ENCODE measurements at places on chromosomes 5 and 9.

- DNase-seq = no peak
Measured at GRCh38 chr5:126046846-126047571, 376.2 kb upstream of the GRAMD2B start.

DNA sequence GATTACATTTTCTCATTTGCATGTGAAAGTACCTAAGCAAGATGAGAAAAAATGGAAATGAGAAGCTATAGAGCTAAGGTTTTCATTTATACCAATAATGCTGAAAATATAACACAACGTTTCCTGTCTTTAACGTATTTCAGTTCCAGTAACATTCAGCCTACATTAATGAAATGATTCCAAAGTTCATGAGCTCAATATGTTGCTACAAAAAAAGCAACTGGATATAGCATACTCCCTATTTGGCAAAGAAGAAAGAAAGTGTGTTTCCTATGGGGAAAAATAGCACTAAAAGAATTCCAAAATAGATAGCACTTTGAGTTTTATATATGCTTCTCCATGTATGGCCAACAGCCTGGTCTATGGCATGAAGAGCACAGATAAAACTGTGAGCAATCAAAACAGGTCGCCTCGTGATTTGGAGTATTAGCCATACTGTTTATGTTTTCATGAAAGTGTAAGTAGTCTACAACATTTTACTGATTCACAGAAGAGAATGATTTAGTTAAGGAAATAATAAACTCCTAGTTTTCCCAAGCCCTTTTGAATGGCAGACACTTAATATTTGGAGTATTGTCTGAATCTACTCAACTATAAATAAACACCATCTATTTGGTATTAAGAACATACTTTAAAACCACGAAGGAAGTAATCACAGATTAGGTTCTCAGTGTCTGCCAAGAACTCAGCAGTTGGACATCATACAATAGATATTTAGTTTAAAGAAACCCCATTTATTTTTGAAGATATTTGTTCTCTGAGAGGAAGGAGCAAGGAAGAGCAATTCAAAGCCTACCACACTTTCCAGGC, 258.7 kb upstream of the RASA1 start:
- no peak for DNase-seq

DNA sequence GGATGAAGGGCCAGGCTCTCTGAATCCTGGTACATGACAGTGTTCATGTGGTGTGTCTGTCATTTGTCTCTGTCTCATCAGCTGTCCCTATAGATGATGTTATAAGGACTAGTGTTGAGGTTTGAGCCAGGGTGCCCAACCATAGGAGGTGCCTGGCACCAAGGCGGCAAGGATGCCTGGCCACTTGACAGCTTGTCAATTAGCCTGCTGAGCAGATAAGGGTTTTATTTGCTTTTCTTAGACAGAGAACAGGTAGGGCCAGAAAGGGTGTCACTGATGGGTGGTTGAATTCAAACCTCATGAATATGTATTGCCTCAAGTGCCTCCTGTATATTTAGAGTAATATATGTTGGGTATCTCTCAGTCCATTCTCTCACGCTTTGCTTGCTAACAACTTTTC, 30.1 kb upstream of the AUH start:
- DNase-seq = no peak

- DNase-seq = no peak
Measured at GRCh38 chr5:122885045-122885517, 39.7 kb downstream of the SNX24 start.

DNA sequence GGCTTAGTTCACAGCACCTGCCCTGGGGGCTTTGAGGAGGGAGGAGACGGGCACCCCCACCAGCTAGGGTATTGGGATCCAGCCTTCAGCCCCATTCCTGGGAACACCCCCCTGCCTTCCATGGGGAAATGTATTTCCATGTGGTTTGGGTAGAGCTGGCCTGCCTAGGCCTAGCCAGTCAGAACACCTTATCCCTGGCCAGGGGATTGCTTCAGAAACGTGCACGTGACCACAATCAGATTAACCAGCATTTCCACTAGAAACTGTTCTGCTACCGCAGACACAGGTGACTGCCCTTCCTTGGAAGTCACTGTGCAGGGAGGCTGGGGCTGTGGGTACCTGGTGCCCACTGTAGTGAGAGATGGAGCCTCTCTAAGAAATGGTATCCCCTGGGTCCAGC, 14.0 kb downstream of the BBLN start:
- no peak for DNase-seq

- DNase-seq = no peak
Measured at GRCh38 chr9:88932766-88933165, 58.5 kb upstream of the S1PR3 start.

- no peak for DNase-seq
Measured at GRCh38 chr9:112582371-112583262, 96.0 kb downstream of the KIAA1958 start.

DNA sequence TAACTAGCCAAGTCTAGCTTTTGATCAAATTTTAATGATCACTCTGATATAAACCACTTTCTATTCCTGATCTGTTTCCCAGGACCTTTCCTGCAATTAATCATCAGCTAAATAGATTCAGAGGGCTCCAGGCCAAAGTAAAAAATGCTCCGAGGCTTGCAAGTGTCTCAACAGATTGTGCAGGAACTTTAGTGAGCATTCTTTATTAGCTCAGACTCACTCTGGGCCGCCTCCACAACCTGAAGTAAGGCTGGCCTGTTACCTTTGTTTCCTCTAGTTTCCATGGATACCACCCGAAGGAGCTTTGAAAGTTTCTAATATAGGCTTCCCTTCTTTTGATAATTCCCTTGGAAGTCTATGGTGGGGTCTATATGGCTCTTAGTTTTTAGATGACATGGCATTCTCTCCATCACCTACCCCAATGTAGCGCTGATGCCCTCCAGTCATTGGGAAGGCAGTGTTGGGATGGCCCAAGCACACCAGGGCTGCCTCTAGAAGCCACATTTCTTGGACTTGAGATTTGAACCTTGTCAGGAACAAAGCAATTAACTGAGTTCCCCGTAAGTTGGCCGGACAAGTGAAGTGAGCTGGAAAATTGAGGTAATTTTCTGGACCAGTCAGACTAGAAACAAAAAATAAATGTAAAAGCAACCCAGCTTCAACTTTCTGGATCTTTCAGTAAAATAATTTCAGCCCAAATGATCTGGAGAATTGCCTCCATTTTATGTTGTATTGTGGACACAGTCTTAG, 97.6 kb upstream of the LHFPL2 start:
- no peak for DNase-seq

DNA sequence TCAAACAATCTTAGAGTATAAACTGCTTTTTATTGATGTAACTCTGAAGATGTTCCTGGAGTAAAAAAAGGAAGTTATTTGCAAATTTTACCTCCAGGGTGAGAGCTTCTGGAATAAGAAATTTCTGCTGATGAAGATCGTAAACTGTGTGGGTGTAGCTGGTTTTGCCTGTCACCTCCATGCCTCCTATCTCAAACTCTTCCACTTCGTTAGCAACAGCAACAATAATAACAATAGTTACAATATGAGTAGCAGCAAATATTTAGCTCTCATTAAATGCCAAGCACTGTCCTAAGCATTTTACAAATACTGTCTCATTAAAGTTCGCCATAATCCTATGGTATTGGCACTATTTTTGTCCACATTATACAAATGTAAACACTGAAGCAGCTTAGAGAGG, 57.9 kb downstream of the GCNT1 start:
- no peak for DNase-seq

DNA sequence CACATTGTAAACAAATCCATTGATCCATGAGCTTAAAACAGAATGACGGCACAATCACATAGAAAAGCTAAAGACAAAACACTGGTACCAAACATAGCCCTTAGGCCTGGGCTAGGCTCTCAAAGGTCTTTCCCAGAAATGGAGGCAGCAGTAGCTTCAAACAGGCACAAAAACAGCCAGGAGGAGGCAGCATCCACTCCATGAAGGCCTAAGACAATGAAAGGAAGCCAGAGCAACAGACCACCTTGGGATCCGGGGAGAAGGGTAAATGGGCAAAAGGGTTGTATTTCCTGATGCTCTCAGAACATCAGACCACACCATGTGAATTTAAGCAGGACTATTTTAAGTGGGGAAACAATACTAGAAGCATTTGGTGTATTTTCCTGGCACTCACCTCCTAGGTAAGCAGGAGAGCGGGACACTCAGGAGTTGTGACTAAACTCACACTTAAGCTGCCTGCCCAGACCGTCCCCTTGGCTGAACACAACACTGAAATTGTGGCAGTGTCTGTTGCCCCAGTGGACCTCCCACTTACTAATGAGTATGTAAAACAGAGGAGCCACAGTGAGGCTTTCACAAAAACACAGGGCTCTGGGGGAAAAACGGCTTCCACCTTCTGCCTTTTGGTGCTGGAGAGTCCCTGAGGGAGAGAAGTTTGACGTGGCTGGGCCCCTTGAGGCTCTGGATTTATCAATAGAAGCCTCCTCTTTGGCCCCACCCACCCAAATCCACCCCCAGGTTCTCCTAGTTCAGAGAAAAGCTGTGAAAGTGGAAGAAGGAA, 11.9 kb downstream of the GNPDA1 start:
- DNase-seq = no peak

DNA sequence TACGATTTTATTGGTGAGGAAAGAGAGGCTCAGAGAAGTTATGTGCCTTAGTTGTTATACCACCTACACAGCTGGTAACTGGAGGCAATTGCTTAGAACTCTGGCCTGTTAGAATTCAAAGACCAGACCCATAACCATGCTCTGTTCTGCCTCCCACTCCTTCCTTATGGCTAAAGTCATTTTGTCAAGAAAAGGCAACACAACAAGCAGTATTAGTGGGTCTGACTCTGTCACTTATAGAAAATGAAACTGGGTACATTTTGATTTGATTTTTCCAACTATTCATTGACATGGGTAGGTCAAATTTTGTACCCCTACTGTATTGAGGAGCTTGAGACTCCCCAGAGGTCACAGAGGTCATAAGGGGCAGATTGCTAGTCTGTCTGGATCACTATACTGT, 44.5 kb upstream of the NR3C1 start:
- DNase-seq = no peak

DNA sequence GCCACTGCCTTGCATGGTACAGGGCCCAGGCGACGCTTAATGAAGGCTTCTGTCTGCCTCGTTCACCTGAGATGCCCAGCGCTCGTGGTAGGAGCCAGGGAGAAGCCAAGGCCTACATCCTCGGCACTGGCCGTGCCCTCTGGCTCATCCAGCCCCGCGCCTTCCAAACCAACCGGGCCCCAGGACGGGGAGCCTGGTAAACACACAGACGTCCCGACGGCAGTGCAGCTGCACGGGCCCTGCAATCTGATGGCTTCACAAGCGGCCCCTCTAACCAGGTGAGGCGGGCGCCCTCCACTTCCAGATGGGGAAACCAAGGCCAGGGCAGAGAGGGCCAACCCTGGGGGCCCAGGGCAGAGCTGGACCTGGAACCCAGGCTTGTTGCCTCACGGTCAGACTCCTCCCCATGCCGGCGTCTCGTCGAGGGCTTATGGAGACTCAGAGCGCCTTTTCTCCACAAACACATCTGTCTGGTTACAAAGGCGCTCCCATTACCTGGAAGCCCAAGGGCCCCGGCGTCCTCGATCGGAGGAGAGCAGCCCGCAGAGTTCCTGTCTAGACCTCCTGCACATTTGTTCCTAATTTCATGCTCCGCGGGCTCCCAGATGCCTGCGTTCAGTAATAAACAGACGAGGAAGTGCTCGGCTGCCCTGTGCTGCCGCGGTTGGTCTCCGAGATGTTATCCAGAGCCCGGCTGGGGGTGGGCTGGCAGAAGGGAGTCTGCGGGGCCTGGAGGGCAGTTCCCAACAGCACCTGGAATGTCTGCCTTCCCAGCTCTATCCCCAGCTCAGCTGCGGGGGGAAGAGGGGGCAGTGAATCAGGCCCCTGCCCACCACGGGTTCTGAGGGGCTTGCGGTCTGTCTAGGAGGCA, 23.5 kb downstream of the FAM163B start:
- no peak for DNase-seq

DNA sequence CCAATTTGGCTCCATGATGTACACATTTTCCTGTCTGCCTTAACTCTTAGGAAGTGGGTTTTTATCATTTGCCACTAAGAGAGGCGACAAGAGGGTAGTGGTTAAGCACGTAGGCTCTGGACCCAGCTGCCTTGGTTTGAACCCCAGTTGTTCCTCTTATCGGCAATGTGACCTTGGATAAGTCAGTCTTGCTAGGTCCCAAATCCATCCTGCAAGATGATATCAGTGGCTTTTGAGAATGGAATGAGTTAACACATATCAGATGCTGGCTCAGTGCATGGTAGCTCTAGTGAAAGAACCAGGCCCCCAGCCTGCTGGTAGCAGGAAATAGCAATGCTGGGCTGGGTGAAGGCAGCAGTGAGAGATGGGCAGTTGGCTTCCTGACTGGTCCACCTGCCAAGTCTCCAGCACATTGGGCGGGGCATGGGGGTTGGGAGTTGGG, 72.5 kb downstream of the STK10 start:
- DNase-seq = no peak

DNA sequence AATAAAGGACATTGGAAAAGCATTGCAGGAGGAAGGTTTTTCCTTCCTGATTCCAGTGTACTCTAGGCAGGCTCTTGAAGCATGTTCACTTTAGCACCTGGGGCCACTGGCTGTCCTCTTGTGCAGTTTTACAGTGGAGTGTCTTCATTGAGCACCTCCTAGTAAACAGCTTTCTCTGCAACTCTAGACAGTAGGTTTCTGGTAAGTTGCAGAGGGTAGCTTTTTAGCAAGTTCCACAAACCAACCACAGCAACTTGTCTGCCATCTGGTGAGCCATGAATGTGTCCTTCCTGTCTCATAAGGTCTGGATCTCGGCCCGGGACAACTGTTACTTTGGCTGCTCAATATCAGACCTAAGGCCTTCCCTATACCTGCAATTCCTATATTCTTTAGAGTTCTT, 488.0 kb downstream of the MAN2A1 start:
- no peak for DNase-seq

GRCh38 chr5:953535-954449, 54.8 kb upstream of the NKD2 start:
- no peak for DNase-seq

GRCh38 chr5:139708877-139709581, 60.9 kb downstream of the CXXC5 start:
- DNase-seq = no peak

GRCh38 chr9:4366591-4367330, 66.9 kb upstream of the GLIS3 start:
- DNase-seq = peak; percentile 33

- DNase-seq = no peak
Measured at GRCh38 chr5:33715661-33716060, 176.1 kb downstream of the ADAMTS12 start.

DNA sequence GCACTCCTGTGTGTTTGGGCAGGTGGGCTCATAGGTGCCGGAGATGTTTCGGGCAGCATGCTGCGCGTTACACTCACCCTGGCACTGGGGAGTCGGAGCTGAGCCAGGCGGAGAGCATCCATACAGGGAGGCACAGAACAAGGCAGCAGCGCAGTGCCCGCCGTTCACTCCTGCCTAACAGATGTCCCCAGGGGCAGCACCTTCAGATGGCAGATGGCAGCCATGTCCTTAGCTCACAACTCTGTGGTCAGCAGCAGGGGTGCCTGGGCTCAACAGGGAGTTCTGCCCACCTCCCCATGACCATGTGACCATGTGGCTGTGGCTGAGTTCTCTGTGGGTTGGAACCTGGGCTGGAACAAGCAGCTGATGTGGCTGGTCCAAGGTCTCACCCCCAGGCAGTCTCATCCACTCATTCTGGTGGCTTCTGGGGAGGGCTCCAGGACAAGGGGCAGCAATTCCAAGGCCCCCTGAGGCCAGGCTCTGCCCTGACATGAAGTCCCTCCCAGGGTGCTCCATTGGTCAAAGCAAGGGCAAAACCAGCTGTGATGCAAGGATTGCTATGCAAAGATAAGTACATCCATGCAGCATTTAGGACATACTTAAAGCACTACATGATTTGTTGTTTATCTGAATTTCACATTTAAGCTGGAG, 64.2 kb downstream of the MRPL36 start:
- no peak for DNase-seq

All from activated T-cell treated with anti-CD3 and anti-CD28 coated beads, Interleukin-2, amount 50 U/mL, for 48 hours (primary cell).